H9 (cell line): ENCODE measurements at places on chromosomes 12 and 14.

DNA sequence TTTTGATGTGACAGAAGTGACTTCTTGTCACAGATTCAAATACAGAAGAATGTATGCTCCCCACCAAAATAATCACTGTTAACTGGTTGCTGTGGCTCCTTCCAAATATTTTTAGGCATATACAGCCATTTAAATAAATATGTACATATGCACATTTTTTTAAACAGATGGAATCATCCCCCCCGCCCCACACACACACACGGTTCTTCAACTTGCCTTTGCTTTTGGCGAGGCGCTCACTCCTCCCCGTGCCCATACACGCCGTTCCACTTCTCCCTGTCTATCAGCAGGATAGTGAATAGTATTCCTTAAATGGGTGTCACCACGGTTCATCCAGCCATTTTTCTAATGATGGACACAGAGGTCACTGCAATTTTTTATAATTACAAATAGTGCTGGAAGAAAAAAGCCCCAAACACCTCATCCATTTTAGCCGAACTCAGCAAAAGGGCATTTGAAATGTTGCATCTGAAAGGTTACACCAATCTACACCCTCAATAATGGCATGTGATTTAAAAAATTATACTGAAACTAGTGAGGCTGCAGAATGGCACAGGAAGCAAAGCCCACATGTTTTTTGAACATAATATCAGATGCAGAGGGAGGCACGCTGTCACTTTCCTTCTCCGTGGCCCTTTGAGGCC lies 39.2 kb upstream of the MEG3 start:
- no peak for DNase-seq

DNA sequence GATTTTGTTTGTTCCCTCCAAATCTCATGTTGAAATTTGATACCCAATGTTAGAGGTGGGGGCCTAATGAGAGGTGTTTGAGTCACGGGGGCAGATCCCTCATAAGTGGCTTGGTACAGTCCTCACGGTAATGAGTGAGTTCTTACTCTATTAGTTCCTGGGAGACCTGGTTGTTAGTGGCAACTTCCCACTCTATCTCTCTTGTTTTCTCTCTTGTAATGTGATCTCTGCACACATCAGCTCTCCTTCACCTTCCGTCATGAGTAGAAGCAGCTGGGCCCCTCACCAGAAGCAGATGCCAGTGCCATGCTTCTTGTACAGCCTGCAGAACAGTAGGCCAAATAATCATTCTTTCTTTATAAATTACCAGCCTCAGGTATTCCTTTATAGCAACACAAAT lies 29.6 kb upstream of the KCNK10 start:
- no peak for DNase-seq

DNA sequence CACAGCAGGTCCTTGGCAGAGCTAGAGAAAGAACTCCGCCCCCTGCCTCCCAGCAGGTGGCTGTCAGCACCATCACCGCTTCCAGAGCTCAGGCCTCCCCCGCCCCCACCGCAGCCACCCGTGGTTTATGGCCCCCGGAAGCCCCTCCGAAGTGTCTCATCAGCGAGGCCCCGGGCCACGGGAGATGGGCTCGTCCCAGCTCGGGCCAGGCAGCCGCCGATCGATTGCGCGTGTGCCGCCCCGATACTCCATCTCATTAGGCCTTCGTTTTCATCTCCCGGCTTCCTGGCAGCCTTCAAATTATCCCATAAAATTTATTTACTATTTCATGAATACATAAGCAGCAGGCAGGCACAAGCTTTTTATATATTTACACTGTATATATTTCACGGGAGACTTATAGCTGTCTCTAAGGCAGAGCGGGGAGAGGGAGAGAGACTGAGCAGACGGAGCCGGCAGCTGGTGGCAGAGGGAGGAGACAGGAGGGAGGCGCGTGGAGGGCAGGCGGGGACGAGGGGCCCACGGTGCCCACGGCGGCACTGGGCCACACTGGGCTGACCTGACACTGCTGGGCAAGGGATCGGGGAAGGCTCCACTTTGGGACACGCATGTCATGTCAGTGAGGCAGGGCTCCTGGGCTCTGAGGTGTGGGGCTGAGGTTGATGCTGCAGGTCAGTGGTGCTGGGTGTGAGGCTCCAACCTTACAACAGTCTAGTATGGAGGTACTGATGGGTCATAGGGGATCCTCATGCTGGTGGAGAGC lies 241.2 kb downstream of the RBM19 start:
- DNase-seq: no peak

GRCh38 chr14:104386151-104386841 lies 193.3 kb upstream of the C14orf180 start:
- peak; percentile 30 for DNase-seq

DNA sequence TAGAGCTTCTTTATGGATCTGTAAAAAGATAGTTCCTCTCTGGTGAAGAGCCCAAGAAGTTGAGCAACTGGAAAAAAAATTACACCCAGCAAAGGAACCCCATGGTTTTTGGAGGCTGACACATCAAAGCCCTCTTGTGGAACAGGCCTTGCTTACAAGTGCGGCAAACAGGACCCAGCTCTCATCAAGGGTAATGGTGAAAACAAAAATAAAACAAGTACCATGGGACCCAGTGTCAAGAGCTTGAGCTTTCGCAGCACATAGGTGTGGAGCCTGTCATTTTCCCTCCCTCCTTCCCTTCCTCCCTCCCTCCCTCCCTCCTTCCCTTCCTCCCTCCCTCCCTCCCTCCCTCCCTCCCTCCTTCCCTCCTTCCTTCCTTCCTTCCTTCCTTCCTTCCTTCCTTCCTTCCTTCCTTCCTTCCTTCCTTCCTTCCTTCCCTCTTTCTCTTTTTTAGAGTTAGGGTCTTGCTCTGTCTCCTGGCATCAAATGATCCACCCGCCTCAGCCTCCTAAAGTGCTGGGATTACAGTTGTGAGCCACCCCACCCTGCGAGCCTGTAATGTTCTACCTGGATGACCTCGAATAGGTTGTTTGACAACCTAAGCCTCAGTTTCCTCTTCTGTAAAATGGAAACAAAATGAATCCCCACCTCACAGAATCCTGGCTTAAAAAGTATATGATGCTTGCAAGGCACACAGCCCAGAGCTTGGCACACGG lies 114.3 kb upstream of the RPH3A start:
- no peak for DNase-seq

DNA sequence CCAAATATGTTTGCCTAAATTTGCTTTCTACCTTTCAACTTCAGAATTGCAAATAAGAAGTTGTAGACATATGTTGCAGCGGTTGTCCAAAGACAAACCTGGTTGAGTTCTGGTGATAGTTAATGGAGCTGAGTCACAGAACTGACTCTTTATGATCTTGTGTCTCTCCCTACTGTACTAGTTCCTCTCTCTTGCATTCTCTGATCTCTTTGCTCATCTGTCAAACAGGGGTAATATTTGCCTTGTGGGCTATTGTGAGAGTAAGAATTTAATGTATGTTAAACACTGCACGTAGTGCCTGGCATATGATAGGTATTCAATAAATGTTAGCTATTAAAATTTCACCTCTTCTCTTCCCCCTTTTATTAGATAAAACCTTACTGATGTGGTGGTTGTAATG lies 283.5 kb upstream of the RGS6 start:
- DNase-seq: no peak

GRCh38 chr12:119014368-119014767 lies 33.0 kb downstream of the SRRM4 start:
- DNase-seq: peak; percentile 18

DNA sequence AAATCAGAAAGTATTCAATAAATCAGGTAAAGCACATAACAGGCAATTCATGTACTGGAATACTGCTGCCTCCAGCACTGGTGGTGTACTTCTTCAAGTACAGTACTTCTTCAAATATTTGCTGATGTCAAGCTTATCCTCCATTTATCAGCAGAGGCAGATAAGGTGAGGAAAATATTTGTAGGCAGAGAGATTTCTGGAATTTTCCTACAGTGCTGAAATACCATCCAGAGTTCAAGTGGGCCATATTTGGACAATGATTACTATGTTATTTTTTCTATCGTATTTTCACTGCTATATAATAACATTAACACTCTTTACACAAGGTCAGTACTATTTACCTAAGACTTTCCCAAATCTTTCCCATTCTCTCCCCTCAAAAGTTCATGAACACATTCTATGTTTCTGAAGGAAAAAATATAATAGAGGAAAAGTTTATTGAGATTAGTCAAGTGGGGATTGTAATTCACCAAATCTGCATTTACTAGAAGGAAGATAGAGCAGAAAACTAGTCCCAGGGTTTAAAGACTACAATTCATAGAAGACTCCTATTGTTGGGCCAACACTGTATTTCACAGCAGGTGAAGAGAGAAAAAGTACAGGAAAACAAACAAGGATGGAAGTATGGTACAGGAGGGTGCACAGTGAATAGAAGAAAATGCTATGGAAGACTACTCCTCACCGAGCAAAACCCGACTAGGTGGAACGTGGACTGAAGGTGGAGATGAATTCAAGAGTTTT lies 141.1 kb downstream of the PAWR start:
- no peak for DNase-seq

- DNase-seq: no peak
Observed at GRCh38 chr12:58932806-58933681, 12.7 kb upstream of the LRIG3 start.

GRCh38 chr12:119008691-119009221 lies 27.4 kb downstream of the SRRM4 start:
- peak; percentile 45 for DNase-seq

- DNase-seq: peak; percentile 88
Observed at GRCh38 chr12:117472983-117473382, 111.6 kb upstream of the NOS1 start.

- DNase-seq: no peak
Observed at GRCh38 chr14:99637624-99638023, 7.3 kb upstream of the HHIPL1 start.

- no peak for DNase-seq
Observed at GRCh38 chr12:81078469-81079196, 754 bp downstream of the ACSS3 start.

DNA sequence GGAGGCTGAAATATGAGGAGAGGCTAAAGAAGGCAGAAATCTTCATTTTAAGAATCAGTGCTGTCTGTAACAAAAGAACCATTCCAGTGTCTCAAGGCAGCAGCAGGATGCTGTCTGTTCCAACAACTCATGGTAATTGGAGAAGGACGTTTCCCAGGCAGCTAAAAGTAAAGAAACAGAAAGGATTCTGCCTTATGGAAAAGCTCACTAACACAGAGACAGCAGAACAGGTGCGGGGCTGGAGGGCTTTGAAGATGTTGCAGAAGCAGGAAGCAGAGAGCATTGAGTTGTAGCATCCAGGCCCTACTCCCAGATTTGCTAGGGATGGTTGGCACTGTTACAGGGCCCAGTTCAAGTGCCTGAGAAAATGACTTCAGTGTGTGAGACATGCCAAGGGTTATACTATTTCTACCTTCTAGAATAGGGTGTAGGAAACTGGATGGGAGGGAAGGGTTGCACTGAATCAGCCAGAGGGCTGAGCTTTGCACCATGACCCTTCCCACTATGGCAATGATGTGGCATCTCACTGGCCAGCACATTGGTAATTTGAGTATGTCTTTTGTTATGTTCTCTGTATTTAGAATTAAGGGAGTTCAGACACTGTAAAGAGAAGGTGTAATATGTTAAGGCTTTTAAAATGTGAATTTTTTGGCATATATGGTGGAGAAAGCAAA lies 160.0 kb upstream of the FBXO33 start:
- DNase-seq: no peak
